Activated CD8-positive, alpha-beta memory T cell treated with anti-CD3 and anti-CD28 coated beads for 1 hour (primary cell): ENCODE measurements at places on chromosomes 6 and 20.

DNA sequence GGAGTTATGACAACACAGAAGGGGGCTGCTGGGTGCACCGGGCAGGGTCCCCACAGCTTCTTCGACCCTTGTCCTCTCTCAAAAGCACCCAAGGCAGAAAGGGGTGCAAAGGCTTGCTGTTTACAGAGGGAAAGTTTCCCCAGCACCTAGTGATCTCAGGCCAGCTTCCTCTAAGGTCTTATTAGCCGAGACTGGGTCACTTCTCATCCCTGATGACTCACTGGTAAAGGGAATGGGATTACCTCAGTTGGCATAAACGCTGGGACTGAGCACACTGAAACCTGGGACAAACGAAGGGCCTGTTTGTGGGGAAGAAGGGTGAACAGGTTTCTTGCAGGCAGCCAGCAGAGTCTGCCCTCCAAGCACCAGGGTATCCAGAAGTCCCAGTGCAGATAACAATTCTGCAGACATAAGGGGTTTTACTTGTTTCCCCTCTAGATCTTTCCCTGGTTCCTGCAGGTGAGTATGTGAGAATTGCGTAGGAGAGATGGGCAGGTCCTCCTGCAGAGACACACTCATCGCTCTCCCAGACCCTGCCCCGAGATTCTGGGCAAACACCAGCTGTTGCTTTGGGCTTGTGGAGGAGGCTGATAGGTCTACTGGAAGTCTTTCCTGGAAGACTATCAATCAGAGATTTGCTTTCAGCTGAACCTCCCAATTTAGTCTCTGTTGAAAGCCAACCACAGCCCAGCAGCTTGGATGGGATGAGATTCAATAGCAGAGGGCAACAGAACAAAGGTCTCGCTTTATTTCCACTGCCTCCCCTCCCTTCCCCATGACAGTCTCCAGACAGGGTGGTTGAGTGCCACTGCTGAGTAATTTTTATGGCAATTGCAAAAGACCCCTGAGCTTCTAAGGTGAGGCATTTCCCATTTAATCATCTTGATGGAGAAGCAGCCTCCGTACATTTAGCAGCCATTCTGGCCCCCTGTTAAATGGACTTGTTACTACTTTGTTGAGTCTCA lies 25.7 kb downstream of the KCNG1 start:
- DNase-seq, result no peak

DNA sequence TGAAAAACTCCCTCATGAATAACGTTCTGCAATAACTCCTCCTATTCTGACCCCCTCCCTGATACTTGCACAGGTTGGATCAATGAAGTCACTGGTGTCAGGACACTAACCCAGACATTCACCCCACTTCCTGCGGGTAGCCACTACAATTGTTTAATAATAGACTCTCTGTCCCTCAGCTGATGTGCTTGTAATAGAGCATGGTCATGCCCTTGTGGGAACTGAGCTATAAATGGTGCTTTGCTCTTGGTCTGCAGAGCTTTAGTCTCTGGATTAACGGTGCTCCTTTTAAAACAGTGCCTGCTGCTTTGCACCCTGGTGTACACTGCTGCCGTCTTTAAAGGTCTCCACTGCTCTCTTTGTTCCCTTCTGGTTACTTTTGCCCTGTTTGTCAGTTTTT lies 127.3 kb downstream of the BACH2 start:
- DNase-seq, result no peak

- no peak for DNase-seq
Observed at GRCh38 chr6:12490904-12491571, 200.9 kb downstream of the EDN1 start.

GRCh38 chr6:12150812-12151432 lies 138.8 kb downstream of the HIVEP1 start:
- no peak for DNase-seq

DNA sequence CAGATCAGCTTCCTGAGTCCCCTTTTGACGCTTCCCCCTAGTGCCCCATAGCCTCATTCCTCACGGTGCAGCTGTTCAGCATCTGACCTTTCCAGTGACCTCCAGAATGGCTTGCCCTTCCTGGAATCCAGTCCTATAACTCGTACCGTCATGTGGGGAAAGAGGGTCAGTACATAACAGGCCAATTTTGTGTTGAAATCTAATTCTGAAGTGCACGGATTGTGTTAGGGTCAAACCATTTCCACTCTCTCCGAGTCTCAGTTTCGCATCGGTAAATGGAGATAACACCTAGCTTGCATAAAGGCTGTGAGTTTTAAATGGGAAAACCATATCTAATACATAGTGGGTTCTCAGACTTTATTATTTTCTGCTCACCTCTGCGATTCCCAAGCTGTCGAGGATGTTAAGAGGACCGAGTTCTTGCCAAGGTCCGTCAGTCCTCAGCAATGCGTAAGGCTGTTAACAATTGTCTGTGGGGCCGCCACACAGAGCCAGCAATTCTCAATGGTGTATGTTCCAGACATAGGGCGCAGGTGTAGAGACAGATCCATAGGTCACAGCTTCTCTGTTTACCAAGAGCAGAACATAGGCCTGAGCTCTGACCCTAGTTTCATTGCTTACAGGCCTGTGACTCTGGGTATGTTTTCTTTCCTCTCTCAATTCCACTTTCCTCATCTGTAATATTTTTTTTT lies 45.5 kb upstream of the CCR6 start:
- no peak for DNase-seq

DNA sequence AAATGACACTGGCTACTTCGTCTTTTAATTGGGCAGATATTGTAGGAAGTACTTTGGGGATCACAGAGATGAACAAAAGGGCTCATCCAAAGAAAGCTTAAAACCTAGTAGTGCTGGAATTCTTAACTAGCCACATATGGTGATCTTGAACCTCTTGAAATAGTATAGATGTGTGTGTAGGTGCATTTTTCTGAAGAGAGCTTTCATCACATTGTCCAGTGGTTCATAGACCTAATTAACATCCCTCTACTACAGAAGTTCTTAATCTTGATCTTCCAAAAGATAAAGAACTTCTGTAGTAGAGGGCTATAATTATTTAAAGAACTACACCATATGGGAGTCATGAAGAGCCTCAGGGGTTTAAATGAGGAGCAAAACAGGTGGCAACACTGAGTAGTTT lies 2.3 kb upstream of the PRIM2 start:
- no peak for DNase-seq

- no peak for DNase-seq
Observed at GRCh38 chr6:71028236-71028876, 71.5 kb upstream of the B3GAT2 start.

- DNase-seq, result no peak
Observed at GRCh38 chr6:13681305-13682061, 30.2 kb downstream of the RANBP9 start.

DNA sequence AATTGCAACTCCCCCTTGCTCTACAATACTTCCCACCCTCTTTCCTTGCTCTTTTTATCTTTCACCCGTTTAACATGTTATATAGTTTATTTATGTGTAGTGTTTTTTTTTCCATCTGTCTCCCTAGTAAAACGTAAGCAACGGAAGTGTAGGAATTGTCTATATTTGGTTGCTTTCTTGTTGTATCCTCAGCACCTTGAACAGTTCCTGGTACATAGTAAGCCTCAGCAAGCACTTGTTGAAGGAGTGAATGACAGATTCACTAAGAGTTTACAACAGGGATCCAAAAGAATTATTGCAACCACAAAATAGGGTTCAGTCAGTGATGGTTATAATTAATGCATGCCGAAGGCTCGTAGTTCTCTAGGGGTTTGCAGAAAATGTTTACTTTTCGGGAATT lies 242.7 kb downstream of the SAMD5 start:
- DNase-seq, result no peak

DNA sequence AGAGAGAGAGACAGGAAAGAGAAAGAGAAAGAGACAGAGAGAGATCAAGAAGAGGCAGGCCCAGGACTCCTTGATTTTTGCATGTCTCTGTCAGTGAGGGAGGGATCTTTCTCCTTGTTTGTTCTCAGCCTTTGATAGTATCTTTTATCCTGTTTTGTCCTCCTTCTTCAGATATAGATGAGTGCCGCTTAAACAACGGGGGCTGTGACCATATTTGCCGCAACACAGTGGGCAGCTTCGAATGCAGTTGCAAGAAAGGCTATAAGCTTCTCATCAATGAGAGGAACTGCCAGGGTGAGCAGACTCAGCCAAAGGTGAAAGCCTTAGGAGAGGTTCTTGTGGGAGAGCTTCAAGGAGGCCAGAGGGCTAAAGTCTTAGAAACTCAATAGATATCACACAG lies 20.0 kb upstream of the ZNF76 start:
- no peak for DNase-seq
